GM12878 (cell line): ENCODE measurements at places on chromosomes 1 and 21. TPM values are rescaled to one million over a fixed set of nuclear protein-coding genes. Genes with fewer than 3 reads are reported as not detected.

GRCh38 chr1:214861615-214862014, 220.9 kb upstream of the KCNK2 start:
- DNase-seq = no peak

DNA sequence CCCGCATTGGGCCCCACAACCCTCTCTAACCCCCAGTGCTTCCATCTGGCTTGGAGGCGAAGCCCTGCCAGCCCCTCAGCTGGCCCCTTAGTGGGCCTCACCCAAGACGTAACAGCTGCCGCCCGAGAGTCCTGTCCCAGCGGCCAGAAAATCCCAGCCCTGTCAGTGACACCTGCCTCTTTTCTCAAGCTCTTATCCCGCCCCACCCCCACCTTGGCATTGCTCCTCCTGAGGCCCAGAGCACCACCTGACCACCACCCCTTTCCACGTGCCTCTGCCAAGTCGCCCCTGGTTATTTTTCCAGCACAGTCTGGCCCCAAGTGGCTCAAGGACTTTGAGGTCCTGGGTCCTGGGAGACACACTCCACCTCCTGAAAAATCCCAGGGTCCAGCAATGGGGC, 5.9 kb upstream of the CTRC start:
- no peak for DNase-seq

DNA sequence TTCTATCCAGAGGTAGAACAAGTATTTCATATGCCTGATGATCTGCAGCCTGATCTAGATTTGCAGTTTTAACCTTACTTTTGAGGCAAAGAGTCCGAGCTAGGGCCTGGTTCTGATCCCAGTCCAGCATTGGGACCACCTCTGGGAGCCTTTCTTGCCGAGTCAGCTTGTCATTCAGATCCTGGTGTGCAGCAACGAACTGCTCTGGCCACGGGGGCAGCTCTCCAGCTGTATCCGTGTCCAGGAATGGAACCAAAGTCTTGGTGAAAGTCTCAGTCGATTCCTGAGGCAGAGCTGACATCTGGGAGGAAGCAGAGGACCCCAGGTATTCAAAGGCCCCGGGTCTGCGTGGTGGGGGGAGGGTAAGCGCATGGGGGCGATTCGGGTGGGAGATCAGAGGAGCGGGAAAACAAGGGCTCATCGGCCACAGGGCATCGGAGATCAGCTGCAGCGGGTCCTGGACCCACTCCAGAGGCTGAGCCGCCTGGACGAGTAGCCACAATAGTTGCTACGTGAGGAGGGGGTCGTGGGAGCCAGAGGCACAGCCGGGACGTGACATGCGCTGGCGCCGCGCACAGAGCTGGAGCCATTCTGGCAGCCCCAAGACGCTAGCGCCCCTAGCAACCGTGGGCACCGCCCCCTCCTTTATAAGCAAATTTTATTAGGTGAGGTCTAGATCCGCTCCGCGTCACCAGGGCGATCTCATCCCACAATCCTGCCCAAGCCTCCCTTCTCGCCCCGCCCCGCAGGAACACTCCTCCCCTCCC, 32.4 kb upstream of the BSDC1 start:
- no peak for DNase-seq

DNA sequence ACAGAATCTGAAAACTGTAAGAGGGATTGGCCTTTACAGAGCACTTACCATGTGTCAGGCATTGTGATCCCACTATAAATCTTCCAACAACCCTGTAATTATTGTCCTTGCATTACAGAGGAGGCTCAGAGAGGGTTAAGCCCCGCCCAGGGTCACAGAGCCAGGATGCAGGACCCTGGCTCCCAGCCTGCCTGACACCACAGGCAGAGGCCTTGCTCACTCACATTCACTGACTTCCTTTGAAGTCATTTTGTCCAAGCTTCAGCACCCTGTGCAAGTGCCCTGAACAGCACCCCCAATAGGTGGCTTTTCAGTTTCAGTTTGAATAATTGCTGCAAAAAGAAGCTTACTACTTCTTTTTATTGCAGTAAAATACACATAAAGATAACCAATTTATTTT, 256.8 kb upstream of the NFIA start:
- no peak for DNase-seq

DNA sequence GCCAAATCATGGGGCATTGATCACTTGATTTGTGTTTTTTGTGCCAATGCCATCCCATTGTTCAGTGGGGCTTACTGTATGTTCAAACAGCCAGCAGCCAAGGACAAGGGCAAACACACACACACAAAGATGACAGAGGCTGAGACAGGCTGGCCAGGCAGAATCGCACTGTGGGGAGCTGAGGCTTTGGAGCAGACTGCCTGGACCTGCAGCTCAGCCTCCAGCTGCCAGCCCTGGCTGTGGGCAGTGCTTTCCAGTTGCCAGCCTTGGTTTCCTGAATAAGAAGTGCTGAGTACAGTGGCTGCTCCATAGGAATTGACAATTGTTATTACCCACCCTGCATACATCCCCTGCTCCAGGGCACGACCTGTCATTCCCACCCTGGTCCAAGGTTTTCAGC, 16.9 kb upstream of the PCP4 start:
- no peak for DNase-seq

DNA sequence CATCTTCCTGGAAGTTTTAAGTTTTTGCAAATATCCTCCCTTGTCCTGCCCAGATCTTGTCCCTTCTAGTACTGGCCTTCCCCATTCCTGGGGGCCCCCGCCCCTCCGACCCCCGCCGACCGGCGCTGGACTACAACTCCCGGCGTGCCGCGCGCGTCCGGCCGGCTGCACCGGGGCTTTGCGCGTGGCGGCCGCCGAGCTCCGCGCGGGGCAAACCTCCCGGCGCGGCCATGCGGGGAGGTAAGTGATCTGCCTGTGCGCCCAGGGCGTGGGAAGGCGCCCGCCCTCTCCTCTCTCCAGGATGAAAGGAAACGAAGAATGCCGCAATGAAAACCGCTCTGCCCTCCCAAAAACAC, 3.2 kb upstream of the SAMD13 start:
- DNase-seq = no peak

- no peak for DNase-seq
Measured at GRCh38 chr21:38249696-38250278, 7.0 kb upstream of the KCNJ15 start.

DNA sequence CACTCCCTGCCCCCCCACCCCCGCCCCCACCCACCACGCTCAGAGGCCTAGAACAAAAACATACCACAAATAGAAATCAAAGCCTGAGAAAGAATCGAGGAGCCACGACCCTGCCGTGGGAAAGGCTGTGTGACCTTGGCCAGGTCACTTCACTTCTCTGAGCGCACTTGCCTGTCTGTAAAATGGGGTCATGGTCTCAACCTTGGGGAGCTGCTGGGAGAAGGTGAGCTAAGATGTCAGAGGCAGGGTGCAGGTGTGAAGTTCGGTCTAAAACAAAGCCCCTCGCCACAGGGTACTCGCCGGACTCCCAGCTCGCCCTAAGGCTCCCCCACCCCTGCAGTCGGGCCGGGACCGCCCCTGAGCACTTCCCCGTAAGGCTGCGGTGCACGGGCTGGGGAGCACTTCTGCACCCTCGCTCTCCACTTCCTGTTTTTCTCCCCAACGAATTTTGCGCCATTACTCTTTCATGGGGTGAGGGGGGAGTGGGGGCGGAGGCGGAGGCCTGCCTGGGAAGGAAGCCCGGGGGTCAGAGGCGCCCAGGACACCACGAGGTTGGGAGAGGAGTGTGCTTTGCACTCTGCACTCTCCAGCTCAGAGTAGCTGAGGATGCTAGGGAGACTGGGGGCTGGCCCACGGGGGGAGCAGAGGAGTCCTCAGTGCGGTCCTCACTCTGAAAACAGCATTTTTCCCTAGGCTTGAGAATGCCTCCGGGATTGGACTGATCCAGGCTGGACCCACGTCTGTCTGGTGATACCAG, 21.9 kb upstream of the PIK3CD start:
- peak; percentile 71 for DNase-seq

- DNase-seq = no peak
Measured at GRCh38 chr1:71787699-71788098, 494.6 kb downstream of the NEGR1 start.

GRCh38 chr1:19975423-19976193, 3.8 kb downstream of the PLA2G2A start:
- DNase-seq = no peak

DNA sequence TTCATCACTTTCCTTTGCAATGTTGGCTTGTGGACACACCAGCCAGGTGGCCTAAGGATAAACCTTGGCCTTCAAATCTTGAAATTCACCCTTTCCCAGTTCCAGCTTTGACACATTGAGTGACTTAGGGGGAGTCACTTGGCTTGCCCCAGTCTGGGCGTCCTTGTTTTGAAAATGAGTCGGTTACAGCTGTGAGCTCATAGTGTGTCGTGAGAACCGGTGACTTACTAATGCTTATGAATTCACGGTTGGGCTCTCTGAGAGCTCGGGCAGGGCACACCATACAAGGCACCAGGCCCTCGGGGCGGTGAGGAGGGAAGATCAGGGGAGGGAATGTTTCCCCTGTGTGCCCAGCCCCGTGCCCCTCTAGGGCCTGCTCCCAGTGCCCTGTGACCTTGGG, 126.9 kb upstream of the TMPRSS2 start:
- no peak for DNase-seq

DNA sequence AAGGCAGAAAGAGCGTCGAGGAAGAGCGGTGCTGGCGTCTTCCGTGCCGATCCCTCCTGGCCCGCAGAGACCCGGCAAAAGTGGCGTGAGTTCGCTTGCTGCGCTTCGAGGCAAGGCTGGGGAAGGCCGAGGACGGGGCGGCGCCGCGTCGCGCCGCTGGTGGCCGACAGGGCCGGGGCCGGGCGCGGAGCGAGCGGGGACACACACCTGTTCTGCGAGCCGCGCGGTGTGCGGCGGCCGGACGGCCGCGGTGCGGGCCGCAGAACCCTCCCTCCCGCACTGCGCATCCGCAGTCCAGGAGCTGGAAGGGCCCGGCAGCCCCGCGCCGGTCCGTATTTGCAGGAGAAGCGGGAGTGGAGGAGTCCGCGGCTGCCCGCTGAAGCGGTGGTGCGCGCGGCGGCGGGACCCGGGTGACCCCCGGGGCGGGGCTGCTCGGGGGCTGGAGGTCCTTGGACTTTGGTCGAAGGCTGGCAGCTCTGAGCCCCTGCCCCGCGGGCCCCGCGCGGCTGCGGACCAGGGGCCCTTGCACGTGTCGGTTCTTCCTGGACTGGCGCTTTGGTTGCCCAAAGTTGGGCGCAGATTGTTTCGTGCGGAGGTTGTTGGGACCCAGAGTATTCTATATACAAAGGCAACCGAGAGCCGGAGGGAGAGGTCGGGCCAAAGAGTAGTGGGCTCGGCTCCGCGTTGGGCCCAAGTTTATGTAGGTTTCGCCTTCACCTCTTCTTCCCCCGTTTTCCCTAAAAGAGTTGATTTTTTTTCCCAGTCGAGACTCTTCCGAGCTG, 2.6 kb downstream of the RNF220 start:
- DNase-seq = no peak

GRCh38 chr1:178792394-178792793, 67.3 kb downstream of the RALGPS2 start:
- DNase-seq = no peak

GRCh38 chr1:230172016-230172537, 105.0 kb downstream of the GALNT2 start:
- no peak for DNase-seq

DNA sequence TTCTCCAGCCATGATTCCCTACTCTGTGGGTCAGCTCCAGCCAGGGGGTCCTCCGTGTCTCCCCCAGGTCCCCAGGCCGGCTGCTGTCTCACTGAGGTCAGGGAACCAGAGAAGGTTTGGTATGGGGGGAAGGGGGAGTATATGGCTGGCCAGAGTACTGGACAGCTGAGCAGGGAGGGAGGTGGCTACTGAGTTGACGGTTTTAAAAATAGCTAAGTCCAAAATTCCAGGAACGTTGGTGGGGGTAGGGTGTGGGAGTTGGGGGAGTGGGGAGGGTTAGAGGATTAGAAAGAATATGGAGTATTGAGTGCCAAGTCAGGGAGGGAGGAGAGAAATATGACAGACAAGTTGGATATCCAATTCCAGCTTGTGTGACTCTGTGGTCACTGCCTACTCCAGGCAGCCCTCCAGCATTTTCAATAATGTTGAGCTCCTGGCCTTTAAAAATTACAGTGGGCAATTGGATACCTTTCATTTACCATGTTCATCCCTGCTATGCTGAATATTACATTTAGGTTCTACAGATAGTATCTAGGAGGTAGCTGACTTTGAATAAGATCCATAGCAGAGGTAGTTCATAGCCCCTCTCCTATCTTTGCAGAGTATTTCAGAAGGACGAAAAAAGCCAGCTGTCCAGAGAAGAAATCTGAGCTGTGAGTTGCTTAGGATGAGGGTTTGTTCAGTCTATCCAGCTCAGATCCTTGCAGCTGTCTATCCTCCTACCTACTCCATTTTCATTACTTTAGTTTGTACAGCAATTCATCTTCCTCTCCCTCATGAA, at the start of gene HJV:
TSS of gene HJV (minus strand) at position 114 of the 781 bp plus-strand sequence. CDS start 1,504 bp downstream, outside the sequence.
- DNase-seq = no peak

DNA sequence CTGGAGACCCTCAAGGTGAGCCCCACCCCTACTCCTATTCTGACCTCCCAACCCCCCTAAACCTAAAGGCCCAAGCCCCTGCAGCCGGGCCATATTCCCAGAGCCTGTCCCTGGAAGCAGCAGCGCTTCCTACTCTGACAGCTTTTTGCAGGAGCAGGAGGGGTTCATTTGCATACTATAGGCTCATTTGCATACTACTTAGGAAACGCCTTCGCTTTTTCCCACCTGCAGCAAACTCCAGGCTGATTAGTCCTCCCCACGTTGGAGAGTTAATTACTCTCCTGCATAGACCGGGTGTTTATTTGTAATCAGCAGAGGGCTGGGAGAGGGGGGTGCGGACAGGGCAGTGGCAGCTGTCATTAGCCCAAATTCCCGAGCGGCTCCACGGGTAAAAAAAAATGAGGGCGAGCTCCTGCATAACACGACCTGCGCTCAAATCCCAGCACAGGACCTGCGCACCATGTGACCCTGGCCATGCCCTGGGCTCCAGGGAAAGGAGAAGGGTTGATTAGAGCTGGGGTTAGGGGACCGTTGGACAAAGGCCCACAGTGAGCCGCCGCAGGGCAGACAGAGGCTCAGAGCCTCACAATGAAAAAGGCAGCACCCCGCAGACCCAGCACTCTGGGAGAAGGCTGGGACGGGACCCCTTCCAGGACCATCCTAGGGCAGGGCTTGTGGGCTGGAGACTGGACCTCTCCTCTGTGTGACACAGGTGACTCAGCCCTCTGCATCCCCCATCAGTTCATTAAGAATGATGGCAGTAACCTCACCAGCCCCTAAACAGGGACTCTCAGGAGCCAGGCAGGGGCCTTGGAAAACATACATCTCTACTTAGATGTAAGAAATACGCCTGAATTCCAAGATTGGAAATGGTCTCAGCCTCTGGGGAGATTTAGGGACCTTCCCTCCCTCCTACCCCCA, 9.9 kb upstream of the C1QA start:
- no peak for DNase-seq

DNA sequence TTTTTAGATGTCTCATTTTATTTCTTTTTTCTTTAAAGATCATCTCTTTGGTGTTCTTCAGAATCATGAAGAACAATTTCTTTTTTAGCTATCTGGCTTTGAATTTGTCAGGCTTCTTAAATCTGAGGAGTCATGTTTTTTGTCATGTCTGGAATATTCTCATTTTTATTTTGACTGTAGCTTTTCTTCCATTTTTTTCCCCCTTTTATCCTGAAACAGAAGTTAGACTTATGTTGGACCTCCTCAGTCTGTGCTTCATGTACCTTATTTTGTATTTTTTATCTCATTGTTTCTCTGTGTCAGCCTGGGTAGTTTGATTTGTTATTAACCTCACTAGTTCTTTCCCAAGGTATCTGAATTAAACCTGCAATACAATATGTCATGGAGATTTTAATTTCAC, 319.2 kb upstream of the ADGRL4 start:
- DNase-seq = no peak

The CACNA1S gene
- not detected in 2 replicates for total RNA-seq

The FRRS1 gene
- 10.4 and 10.7 TPM in 2 replicates for total RNA-seq

The PTPRC gene
- total RNA-seq = 154 and 157 TPM in 2 replicates

The RNU1-2 gene
- total RNA-seq = 2,403 and 2,678 TPM in 2 replicates

The KRTAP19-3 gene
- not detected in 2 replicates for total RNA-seq

The WNT3A gene
- not detected in 2 replicates for total RNA-seq

The PGBD5 gene
- 0.03 TPM in 1 of 2 replicates, not detected in the other for total RNA-seq

The SHE gene
- 0.05 TPM in 2 replicates for total RNA-seq

The LRRC40 gene
- total RNA-seq = 21.4 and 22.0 TPM in 2 replicates
